ENCODE measurements at places on chromosomes 5 and 9.

- DNase-seq = no peak
Observed at GRCh38 chr5:125750147-125750860, 672.9 kb upstream of the GRAMD2B start.

GRCh38 chr5:168400429-168401220 lies 85.6 kb upstream of the RARS1 start:
- no peak for DNase-seq

DNA sequence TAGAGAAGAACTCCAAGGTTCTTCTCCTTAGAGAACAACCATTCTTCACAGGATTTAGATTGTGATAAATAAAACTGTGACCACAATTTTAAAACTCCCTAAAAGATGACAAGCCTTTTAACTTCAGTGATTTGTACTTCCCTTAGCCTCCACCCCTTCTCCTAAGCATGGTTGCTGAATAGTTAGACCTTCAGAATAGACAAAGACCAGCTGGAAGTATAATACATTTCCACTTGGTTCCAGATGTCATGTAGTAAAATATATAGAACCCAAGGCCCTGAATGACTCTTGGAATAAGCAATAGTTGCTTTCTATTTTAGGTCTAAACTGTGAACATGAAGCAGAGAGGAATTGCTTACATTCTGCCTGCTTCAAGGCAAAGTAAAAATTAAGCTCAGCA lies 208.7 kb downstream of the ARRDC3 start:
- no peak for DNase-seq

GRCh38 chr5:171984748-171985419 lies 21.6 kb downstream of the FBXW11 start:
- no peak for DNase-seq

- DNase-seq = no peak
Observed at GRCh38 chr5:159571501-159572244, 241.4 kb upstream of the IL12B start.

GRCh38 chr5:83608122-83608521 lies 112.5 kb downstream of the HAPLN1 start:
- no peak for DNase-seq

GRCh38 chr5:172825610-172826204 lies 8.3 kb upstream of the ERGIC1 start:
- no peak for DNase-seq

DNA sequence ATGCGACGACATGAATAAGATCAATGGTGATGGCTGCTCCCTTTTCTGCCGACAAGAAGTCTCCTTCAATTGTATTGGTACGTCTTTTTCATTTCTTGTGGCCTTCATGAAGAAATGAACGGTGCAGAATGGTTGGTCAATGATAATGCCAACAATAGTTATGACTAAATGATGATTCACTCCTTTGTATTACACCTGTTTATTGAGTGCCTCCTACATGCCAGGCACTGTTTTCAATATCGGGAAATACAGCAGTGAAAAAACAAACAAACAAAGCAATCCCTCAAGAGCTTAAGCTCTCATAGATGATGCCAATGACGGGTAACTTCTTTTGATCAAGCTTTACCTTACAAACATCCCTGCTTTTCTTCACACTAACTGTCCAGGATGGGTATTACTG lies 117.7 kb downstream of the PAPPA start:
- DNase-seq = no peak

DNA sequence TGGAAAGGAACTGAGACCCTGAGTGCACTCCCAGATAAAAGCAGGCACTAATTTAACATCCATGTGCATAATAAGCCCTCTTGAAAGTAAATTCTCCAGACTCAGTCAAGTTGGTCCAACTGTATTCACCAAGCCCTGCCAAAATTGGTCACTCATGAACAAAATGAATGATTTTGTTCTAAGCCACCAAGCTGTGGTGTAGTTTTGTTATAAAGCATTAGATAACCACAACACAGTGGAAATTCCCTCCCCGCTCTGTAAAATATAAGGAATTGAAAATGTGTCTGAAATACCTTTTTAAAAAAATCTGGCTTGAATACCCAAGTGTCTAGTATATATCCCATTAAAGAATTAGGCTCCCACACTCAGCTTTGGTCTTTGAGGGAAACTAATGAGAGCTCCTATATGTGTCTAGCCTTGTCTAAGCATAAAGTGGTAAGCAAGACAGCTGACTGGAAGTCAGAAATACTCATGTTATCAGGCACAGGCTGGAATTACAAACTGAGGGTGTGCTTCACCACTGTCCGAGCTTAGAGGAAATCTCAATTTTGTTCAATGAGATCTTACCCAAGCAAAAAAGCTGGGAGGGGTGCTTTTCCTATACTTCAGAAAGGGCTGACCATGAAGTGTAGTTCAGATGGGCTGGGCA lies 33.2 kb downstream of the IDNK start:
- no peak for DNase-seq

DNA sequence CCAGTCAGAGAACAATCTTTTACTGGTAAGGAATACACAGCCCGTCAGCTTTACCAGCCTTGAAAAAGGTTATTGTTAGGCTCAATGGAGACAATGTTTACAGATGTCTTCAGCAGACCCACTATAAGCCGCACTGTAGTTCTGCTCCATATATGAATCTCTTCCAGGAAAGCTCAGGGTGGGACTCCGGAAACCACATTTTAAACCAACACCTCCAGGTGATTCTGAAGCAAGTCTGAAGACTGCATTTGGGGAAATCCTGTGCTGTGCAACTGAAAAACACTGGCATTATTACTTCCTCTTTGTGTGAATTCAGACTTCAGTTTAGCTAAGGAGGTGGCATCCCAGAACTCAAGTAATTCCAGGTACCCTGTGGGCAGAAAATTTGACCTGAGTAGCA lies 3.5 kb downstream of the GZMK start:
- no peak for DNase-seq

- DNase-seq = no peak
Observed at GRCh38 chr5:35183556-35183955, 46.7 kb downstream of the PRLR start.

- DNase-seq = no peak
Observed at GRCh38 chr5:82641331-82642003, 363.3 kb upstream of the RPS23 start.

DNA sequence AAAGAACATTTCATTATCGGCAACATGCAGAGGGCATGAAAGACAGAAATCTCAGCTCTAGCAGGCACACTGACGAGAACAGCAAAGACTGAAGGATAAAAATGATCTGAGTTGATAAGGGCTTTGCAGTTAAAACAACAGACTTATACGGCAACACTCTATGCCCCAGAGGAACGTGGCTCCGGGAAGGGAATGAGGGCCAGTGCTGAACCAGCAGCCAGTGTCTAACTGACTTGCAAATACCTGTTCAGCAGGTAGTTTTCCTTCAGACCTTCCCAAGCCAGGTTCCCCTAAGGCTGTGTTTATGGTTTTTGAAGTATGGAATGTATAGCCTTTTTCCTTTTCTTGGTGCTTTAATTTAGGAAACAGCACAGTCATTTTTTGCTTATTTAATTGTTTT lies 121.3 kb upstream of the CDH18 start:
- DNase-seq = no peak

DNA sequence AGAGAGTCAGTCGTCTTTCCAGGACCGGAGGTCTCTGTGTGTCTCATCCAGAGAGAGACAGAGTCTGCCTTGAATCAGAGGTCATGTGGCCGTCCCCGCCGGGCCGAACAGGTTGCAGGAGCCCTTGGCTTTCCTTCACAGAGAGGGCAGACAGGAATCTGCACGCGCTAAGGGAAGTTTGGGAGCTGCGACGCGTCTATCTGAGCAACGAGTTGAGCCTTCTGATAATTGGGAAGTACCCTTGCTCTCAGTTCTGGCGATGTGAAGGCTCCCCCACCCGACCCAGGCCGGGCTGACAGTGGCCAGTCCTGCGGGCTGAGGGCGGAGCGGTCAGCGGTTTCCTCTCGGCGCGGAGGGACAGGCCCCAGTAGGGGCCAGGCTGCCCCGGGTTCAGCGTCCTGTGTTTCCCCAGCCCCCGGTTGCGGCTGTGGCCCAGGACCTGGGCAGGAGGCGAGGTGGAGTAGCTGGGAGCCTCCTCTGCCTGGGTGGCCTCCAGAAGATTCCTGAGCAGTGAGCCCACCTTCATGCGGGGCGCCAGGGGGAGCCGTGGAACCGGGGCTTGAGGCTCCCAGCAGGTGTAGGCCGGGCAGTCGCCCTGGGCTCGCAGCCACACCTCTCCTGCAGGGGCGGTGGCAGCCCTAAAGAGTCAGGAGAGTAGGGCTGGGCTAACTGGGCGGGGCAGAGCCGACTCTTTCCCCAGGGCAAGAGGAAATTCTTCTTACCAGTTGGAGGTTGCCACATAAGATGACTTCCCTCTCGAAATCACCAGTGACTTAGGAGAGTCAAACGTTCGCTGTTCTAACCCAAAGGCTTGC lies 13.9 kb downstream of the NR2F1 start:
- DNase-seq = no peak

DNA sequence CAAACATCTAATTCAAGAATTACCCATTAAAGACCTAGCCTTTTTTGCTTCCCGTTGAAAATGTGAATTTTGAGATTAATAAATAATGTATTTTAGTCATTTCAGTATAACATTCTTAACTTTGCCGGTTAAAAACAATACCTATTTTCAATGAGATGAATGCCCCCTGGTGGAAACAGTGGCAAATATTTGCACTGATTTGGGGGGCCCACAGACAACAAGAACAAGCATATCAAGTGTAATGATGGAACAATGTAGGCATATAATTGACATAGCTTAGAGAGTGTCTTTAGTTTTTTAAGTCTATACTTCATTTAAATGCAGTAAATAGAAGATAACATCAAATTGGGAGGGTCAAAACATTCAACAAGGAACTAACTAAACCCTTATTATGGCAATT lies 111.9 kb downstream of the NTRK2 start:
- DNase-seq = no peak

DNA sequence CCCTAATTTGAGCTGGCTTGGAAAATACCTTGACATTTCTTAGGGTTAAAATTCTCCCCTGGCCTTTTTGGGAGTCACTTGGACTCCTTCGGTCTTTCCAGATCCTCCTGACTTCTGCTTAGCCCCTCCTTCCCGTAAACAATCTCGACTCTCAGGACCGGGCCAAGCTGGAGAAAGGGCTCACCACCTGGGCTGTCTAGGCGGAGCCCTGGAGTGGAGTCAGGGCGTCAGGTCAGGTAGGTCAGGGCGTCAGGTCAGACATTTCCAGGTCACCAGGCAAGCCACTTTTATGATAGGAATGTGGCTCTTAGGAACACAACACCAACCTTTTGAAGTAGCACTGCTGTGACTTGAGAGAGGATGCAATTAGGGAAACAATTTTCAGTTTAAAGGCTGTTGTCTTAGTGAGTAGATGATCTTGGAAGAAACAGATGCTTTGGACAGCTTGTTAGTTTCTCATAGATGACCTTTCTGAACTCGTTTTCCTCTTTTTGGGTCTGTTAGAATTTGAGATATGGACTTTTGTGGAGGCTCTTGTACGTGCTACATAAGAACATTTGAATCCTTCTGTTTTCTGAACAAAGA lies 12.8 kb downstream of the OSTF1 start:
- no peak for DNase-seq

DNA sequence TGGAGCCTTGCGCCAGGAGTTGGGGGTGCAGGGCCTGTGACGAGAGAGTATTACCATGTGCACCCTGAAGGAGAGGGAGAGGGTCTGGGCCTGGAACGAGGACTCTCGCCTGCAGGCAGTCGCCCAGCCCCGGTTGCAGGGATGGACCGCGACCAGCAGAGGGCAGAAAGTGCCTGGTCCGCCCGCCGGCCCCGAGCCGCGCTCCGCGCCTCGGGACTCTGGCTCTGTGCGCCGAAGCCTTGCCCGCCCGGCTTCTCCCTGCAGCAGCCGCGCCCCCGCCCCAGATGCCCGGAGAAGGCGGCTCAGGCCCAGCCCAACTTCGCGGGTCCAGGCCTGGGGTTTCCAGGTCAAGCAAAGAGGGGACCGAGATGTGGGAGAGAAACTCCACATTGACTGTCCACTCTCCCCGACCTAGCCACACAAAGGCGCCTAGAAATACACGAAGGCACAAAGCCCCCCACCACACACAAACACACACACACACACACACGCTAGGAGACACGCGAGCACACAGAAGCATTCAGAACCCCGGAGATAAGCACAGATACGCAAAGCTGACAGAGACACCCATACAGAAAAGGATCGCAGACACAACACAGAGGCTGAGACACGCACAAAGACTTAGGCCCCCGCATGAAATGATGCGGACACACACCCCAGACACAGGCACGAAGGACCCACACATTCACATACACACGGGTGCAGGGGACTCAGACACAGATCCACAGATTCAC lies 2.0 kb upstream of the LMX1B start:
- DNase-seq = peak; percentile 78

All from activated naive CD4-positive, alpha-beta T cell treated with anti-CD3 and anti-CD28 coated beads, Interleukin-2, amount 50 U/mL, for 16 hours (primary cell).